ENCODE measurements at places on chromosomes 16 and 17.

GRCh38 chr17:64780096-64781013, 118.2 kb upstream of the SMURF2 start:
- peak; percentile 76 for DNase-seq

GRCh38 chr17:28390563-28390962, 15.4 kb downstream of the SLC46A1 start:
- no peak for DNase-seq

DNA sequence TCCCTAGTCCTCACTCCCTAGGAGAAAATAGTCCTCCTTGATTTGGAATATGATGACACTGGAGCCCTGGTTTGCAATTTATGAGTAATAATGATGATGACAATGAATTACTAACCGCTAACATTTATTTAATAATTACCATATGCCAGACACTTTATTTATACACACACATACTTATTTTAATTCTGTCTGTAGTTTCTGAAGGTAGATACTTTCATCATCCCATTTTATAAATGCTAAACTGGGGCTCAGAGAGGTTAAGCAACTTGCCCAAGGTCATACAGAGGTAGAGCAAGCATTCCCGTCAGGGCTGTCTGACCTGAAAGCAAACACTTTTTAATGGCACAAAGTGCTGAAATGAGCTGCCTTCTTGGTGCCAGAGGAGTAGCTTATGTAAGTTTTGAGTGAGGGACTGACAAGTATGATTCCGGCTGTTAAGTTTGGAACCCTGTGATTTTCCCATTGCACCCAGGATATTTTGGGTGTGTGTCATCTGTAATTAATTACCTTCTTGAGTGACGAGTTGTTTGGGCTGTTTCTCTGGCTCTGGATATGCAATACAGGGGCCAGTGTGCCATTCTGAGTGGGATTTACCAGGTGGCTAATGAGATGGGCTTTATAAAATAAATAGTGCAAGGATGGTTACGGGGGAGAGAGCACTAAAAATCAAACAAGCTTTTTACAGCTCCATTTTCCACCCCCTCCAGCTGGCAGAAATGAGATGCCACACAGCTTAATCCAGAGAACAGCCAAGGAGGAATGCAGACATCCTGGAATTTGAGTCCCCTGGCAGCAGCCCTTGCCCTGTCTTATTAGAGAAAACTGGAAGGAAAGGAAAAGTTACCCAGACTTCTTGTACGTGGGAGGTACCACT, 211.8 kb downstream of the SNX29 start:
- DNase-seq = no peak

- no peak for DNase-seq
These were observed 74.5 kb upstream of the C17orf78 start for GRCh38 chr17:37301288-37301687.

- DNase-seq = no peak
These were observed 122.8 kb downstream of the ANKRD11 start for GRCh38 chr16:89367538-89367915.

GRCh38 chr17:42340691-42341127, 47.5 kb downstream of the STAT3 start:
- peak; percentile 22 for DNase-seq

DNA sequence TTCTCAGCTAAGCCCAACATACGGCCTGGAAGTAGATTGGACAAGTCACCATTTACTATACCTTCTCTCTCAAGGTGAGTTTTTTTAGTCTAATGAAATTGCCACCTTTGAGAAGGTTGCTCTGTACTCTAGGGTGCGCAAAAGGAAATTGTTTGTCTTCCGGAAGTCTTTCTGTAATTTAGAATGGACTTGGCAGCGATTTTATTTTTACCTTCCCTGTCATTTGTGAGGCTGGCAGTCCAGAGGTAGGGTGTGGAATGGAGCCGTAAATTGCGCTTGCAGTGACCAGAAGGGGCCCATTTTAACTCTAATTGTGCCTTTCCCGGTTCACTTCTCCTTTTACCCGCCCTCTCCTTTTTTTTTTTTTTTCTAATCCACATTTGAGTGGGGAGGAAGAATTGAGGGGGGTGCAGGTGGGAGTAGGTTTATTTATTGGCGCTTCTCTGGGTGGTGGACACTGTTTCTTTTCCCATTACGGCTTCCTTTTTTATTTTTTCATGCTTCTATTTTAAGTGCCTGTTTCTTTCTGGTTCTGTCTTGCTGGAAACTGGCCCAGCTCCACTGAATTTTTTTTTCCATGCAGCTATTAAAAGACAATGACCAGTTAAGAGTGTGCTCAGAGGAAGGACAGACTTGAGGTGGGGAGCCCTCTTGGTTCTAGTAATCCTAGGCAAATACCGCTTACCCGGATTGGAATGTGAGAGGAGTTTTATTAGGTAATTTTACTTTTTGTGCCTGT, 89.7 kb upstream of the CLEC18A start:
- no peak for DNase-seq

GRCh38 chr17:57772774-57773173, 27.7 kb upstream of the CCDC182 start:
- DNase-seq = no peak

DNA sequence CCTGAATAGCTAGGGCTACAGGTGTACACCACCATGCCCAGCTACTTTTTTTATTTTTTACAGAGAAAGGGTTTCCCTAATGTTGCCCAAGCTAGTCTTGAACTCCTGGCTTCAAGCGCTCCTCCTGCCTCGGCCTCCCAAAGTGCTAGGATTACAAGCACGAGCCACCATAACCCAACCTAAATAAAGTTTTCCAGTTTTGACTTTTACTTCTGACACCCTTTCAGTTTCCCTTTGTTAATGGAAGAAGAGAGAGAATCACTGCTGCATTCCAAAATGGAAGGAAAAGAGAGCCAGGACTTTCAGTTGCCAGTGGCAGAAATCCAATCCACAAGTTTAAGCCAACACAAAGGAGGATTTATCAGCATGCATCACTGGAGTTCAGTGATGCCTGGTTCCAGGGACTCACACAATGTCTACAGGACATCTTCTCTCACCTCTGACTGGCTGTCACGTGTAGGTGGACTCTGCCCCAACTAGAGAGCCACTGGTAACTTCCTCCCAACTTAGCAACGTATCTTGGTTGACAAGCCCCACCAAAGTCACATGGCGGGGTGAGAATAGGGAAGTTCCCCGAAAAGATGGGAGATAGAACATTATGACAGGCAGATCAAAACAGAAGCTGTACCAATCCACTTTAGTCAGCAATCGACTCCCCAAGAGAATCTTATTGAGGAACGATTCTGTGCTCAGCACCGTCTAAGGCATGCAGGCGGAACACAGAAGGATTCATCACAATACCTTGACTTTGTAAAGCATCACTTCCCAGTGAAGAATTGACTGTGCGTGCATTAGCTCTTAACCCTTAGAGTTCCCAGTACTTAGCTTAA, 46.5 kb downstream of the GAS7 start:
- DNase-seq = no peak

GRCh38 chr17:2709183-2709661, 2.3 kb downstream of the CLUH start:
- no peak for DNase-seq

- DNase-seq = no peak
These were observed 15.2 kb upstream of the DPEP1 start for GRCh38 chr16:89598199-89598598.

GRCh38 chr16:9090101-9090959, 1.1 kb upstream of the HAPSTR1 start:
- peak; percentile 52 for DNase-seq

DNA sequence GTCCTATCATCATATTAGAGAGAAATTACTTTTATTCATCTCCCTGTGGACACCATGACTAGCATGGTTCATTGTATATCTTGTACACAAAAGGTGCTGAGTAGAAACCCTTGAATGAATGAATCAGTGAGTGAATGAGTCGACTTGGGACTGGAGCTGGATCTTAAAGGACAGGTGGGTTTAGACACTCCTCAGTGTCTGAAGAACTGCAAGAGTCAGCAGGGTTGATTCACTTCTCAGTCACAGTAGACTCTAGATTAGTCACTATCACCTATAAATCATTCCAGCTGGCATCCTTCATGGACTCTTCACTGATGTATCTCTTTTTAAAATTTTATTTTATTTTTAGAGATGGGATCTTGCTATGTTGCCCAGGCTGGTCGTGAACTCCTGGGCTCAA, 30.1 kb upstream of the PMFBP1 start:
- no peak for DNase-seq

DNA sequence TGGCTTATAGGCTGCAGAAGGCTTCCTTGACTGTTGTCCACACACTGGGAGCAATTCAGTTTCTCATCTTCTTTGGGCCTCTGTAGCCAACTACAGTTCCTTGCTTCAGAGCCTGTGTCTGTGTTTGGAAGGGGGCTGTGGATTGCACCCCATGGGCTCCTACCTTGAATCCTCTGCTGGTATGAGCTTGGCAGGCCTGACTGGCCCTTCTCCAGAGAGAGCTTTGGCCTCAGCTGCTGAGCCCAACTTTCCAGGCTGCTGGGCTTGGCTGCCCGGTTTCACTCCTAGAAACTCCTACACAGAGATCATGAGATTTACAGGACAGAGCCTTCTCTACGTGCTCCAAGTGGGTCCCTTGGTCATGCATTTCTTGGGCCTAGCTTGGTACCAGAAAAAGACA, 354.4 kb downstream of the SNX29 start:
- DNase-seq = no peak

GRCh38 chr16:75042426-75043174, 43.8 kb downstream of the ZNRF1 start:
- no peak for DNase-seq

DNA sequence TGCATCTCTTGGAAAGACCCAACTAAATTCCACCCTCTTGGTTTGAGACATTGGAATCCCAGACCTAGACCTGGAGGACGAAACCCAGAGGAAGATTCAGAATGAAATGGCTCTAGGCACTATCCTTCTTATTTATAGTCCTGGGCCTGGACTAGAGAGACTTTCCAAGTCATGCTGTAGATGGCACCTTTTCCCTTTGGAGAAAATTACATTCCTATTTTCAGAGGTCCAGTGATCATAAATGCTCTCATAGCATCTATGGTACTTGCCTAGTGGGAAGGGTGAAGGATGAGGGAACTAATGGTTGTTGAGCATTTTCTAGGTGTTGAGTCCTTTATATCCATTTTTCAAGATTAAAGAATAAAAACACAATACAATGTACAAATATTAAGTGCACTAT, 37.1 kb downstream of the SPACA3 start:
- no peak for DNase-seq

GRCh38 chr16:68869492-68870088, 26.3 kb downstream of the TANGO6 start:
- DNase-seq = no peak

DNA sequence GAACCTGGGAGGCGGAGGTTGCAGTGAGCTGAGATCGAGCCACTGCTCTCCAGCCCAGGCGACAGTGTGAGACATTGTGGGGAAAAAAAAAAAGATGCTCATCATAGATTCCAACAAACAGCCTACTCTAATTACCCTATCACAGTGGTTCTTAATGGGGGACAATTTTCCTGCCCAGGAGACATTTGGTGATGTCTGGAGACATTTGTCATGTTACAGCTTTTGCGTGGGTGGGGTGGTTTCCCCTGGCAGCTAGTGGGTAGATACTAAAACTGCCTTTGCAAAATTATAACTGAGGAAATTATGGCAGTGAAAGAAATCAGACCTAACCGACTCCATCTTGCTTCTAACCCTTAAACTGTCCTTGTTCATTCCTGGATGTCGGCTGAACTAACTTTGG, 92.5 kb upstream of the RBL2 start:
- no peak for DNase-seq

DNA sequence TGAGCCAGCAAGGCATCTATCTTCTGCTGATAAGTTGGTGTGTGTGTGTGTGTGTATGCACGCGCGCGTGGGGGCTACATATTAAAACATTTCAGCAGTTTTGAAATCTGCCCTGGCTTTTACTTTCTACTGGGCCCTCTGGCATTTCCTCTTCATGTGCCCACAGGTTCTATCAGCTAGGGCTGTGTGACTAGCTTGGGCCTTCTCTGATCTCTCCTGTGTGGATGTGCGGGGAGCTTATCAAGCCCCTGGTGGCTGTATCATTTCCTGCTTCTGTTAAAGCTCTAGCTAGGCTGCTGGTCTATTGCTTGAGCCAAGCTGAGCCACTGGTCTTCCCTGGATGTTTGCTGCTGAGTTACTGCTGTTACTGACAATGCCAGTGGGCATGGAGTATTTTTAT, 132.5 kb downstream of the AATF start:
- DNase-seq = no peak

- no peak for DNase-seq
These were observed 8.4 kb downstream of the C16orf95 start for GRCh38 chr16:87308826-87309225.

DNA sequence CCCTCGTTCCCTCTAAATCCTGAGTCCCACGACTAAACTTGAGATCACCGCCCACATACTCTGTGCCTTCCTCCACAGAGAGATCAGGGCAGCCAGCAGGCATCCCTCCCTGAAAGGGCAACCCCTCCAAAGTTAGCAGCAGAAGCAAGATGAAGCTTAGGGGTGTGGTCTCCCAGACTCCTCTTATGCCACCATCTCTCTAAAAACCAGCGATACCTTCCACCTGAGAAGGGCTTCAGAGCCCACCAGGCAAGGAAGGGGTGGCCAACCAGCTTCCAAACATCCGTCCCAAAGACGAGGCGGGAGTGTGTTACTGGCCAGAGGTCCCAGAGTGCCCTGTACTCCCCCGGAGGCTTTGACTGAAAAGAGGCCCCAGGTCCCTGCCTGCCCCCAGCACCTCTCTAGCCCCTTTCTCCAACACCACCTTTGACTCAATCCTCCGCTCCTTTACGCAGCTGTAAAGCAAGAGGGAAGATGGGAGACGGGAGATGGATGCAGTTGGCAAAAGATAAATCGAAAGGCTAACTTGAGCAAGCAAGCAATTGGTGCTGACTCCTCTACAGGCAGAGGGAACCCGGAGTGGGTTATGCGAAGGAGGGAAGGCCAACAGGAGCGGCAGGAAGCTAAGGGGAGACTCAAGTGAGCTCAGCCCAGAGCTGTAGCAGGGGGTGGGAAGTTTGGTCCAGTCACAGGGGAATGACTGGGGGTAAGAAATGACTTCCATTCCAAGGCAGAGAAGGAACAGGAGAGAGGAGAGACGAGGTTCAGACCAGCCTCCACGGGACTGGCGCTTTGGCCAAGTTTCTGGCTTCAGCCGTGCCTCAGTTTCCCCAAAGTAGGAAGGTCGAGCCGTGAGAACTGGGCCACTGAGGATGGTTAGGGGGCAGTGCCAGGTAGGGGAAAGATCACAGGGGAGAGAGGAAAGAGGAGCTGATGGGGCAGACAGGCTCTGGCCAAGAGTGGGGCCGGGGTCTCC, 1.0 kb downstream of the ST3GAL2 start:
- DNase-seq = no peak

DNA sequence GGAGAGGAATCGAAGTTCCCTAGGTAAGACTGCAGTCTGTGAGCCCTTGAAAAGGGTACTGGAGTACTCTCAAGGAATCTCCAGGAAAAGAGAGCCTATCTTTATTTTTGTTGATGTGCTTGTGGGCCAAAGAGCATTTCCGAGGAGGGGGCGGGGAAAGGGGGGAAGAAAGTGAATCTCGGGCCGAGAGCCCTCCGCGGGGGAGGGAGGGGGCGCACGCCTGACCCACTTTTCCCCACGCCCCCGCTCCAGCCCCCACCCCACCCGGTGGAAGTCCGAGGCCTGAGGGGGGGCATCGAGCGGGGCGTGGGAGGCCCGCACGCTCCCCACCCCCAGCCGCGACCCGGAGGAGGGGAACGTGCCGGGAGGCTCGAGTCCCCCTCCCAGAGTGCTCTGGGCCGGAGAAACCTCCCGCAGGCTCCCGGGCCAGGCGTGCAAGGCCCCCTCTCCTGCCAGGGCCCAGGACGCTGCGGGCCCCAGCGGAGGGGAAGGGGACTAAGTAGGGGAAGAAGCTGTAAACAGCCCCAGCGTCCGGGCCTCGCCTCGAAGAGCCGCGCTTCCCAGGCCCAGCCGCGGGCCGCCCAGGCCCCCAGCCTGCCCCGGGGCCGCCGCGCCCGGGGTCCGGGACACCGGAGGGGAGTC, 444 bp downstream of the HELZ start:
- DNase-seq = peak; percentile 24

All from stimulated activated CD4-positive, alpha-beta T cell treated with anti-CD3 and anti-CD28 coated beads, Interleukin-4, amount 100 ng/mL, for 1 hour (primary cell).